Heart left ventricle (tissue), 16 donors: ENCODE measurements at places on chromosomes 4 and X. TPM values are rescaled to one million over a fixed set of nuclear protein-coding genes. Genes with fewer than 3 reads are reported as not detected.

DNA sequence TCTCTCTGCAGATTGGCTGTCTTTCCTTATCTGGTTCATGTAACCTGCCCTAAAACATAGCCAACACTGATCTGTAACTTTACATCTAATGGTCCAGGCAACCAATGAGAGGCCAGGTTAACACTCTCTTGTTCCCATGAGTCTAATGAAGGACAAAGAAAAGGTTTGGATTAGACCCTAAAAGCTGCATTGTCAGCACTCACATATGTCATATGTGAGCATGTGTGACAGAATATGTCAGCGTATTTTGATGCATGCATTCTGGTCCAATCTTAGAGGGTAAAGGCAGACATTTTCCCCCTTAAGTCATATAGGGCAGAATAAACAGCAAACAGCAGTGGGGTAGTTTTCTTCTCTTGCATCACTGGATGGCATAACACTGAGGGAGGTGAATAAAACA is 3.7 kb downstream of the NDST3 start:
- DNase-seq: no peak

- no peak for DNase-seq
These were observed 18.4 kb upstream of the MYOZ2 start for GRCh38 chr4:119116925-119117900.

Gene GNPDA2
- polyA plus RNA-seq: 8.6 TPM

Gene RGN
- polyA plus RNA-seq: 16.0 TPM

Gene RPL39
- 3,082 TPM for polyA plus RNA-seq
